ENCODE measurements at places on chromosomes 11 and 22. TPM values are rescaled to one million over a fixed set of nuclear protein-coding genes. Genes with fewer than 3 reads are reported as not detected.

- DNase-seq = no peak
Observed at GRCh38 chr11:818396-819128, at the start of gene PNPLA2. PNPLA2 (plus strand) TSS chr11:818914; CDS start chr11:819719, 805 bp downstream.

PLAAT5 gene
- total RNA-seq = 2.3 TPM

DNA sequence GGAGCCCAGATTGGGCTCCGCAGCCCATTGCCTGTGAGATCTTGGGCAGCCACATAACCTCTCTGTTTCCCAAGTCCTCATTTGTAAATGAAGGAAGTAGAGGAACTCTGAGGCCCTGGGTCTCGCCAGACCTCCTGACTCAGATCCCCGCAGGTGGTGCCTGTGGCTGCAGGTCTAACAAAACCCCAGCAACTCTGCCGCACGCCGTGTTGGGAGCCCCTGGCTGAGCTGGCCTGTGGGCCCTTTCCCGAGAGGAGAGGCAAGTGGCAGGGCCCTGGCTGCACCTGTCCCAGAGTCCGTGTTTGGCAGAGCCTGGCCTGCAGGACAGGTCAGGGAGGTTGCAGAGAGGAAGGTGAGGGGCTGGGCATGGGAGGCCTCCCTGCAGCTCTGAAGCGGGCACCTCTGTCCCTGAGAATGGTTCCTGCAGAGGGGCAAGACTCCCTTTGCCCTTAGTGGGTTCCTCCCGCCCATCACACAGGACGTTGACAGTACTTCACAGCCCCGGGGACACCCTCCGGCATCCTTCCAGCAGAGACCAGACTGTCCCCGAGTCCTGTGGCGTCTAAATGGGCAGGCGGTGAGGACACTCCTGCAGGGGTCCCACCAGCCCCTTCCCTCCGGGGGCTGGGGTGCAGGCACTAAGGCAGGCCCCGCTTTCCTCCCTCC lies 67.7 kb downstream of the ARHGAP8 start:
- DNase-seq = no peak

GRCh38 chr11:2096011-2096918 lies 42.9 kb downstream of the IGF2 start:
- no peak for DNase-seq

DNA sequence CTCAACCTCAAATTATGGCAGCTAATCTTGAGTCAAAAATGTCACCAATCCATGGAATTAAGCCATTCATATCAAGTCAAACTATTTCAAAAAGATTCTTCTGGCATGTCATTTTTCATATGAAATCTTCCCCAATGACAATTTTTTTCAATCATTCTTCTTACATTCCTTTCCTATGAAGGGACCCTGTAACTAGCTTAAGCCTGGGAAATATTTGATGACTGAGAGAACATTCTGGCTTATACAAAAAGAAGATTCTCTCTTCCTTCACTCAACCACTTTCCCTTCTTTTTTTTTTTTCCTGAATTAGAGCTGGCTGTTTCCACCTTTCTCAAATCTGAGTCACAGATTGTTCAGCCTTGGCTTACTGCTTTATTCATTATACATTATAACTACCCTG lies 903.7 kb downstream of the FAM181B start:
- DNase-seq = no peak

GRCh38 chr22:39171623-39172264 lies 19.3 kb upstream of the CBX7 start:
- DNase-seq = peak; percentile 75

THAP7 gene
- 27.7 TPM for total RNA-seq

DNA sequence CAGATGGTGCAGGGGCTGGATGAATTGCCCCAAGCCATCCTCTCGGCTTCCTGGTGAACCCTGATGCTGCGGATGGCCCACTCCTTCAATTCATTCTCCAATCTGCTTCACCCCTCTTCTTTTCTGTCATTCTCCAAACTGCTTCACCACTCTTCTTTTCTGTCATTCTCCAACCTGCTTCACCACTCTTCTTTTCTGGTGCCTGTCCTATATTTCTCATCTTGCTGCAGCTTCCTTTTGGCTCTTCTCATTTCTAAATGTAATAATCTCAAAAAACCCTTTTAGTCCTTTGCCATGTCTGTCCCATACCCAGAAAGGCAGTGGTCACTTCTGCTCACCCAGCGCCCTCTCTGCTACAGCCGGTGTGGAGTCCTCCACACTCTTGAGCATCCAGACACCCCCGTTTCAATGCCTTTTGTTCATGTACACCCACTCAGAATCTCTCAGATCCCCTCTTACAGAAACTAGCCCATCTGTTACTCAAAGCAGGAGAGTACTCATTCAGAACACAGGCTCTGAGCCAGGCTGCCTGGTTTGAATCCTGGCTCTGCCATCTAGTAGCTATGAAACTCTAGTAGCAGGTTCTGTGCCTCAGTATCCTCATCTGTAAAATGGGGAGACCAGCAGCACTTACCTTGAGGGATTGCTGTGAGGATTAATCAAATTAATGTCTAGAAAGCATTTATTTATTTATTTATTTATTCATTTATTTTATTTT lies 14.9 kb downstream of the SERPIND1 start:
- no peak for DNase-seq

DNA sequence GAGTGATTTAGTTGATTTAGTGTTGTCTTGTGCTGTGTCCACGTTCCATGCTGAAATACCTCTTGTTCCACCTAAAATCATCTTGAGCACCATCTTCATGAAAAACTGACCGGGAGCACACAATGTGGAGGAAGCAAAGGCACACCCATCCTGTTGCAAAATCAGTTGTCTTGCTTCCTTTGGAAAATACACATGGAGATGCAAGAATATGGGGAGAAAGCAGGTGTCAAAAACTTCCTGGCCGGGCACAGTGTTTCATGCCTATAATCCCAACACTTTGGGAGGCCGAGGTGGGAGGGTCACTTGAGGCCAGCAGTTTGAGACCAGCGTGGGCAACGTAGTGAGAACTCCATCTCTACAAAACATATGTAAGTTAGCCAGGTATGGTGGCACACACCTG lies 151.1 kb downstream of the C11orf91 start:
- DNase-seq = no peak

DNA sequence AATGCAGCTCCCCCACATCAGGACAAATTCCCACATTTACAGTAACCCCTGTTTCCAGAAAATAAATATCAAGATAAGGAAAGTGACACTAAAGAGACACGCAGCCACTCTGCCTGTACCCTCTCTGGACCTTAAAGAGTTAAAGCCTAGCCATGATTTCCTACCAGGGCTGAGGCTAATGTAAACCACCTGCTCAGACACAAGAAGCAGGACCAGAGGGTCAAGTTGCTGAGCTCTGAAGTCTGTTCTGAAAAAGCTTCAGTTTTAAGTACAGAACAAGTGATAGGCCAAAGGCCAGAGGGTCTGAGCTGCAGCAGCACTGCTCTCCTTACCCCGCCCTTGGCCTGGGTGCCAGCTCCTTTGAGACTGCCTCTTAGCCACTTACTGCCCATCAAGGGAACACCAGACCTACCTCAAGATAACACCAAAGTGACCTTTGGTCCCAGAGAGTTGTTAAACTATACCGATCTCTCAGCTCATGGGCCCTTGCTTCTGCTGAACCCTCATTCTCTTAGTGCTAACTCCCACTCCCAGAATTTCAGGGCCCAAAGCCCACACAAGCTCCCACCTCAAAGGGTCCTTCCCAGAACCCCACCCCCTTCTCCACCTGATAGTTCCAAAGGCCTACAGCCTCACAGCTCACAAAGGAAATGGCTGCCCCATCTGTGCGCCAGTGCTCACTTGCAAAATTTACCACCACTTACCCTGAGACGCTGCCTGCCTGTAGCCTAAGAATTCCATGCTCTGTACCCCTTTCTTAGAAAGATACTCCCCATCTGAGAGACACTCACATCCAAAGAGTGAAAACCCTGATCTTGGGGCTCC lies 40.5 kb downstream of the IL18BP start:
- peak; percentile 74 for DNase-seq

PANX3 gene
- not detected for total RNA-seq

GRCh38 chr11:18005376-18006129 lies 7.3 kb downstream of the SERGEF start:
- no peak for DNase-seq

DNA sequence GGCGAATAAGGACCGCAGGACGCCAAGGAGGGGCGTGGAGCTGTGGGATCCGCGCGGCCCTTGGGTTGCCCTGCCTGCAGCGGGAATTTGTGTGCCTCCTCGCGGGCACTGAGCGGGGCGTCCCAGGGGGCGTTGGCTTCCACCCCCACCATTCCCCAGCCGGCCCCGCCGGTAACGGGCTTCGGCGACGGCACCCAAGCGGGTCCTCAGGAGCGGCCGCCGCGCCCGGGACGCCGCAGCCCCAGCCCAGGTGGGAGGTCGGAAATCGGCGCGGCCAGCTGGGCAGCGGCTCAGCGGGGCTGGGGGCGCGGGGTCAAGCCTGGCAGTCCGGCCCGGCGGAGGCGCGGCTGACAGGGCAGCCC lies 320 bp downstream of the CLTCL1 start:
- DNase-seq = peak; percentile 39

ARHGAP8 gene
- total RNA-seq = 1.1 TPM

KCNE3 gene
- 5.0 TPM for total RNA-seq

SCGB1D2 gene
- total RNA-seq = not detected

KCTD17 gene
- total RNA-seq = 22.4 TPM

KCNJ11 gene
- 28.6 TPM for total RNA-seq

- no peak for DNase-seq
Observed at GRCh38 chr22:48490500-48491411, 1336.9 kb downstream of the BRD1 start.

DNA sequence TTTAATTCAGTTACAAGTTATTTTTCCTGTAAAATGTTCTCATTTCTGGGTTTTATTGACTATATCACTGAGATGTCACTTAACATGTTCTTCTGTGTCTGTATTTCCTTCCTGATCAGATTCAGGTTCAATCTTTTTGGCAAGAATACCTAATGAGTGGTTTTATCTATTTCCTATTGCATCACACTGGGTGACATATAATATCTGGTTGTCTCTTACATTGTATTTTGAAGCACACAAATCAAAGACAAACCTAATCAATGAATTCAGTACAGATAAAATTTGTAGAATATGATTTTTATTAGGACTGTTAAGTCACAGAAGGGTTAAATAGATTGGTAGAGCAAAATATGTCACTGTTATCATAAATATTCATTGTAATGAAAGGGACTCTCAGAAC lies 60.4 kb downstream of the BCL2L13 start:
- DNase-seq = no peak

- no peak for DNase-seq
Observed at GRCh38 chr22:36391638-36392037, 3.9 kb upstream of the MYH9 start.

HEPHL1 gene
- not detected for total RNA-seq

KCTD14 gene
- 2.9 TPM for total RNA-seq

DNA sequence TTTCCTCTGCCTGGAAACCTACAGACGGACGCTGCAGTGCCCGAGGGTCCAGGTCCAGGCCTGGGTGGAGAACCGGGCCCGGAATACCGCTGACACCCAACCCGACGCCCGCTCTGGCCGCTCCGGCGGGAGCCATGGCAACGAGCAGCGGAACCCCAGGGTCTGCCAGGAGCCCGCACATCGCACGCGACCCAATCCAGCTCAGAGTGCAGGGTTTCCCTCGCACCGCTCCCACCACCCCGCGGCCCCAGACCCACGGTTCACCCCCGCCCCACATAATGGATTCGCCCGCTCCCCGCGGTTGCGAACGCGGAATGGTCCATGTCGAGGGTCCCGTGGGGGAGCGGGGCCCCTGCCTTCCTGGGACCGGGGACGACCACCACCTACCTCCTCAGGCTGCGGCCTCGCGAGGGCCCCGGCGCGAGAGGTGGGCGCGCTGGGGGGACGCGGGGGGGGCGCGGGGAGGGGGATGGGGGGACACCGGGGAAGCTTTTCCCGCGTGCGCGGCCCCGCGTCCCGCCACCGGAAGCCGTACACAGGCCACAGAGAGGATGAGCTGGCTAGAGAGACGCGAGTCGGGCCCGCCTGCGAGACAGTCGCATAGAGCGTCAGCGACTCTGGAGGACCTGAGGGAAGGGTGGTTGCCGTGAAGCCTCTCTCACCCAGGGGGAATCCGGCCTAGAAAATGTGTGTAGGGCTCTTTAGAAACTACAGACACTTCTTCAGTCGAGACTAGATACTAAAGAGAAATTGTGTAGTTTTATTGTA lies at the start of gene SSRP1:
SSRP1 (minus strand) TSS at position 550 of the 768 bp plus-strand sequence. CDS start 771 bp downstream, outside the sequence.
- peak; percentile 95 for DNase-seq

RFPL1 gene
- total RNA-seq = not detected

- DNase-seq = no peak
Observed at GRCh38 chr11:39804271-39804670, 1655.2 kb downstream of the LRRC4C start.

OR5B21 gene
- total RNA-seq = not detected

PHOX2A gene
- total RNA-seq = not detected

GRCh38 chr11:73172992-73173656 lies 31.0 kb upstream of the FCHSD2 start:
- DNase-seq = no peak

- DNase-seq = no peak
Observed at GRCh38 chr11:70427436-70427835, 29.1 kb downstream of the CTTN start.

LGALS1 gene
- total RNA-seq = 1,436 TPM

PTPRCAP gene
- total RNA-seq = 1.2 TPM
